ENCODE measurements at places on chromosomes 1 and 21.

DNA sequence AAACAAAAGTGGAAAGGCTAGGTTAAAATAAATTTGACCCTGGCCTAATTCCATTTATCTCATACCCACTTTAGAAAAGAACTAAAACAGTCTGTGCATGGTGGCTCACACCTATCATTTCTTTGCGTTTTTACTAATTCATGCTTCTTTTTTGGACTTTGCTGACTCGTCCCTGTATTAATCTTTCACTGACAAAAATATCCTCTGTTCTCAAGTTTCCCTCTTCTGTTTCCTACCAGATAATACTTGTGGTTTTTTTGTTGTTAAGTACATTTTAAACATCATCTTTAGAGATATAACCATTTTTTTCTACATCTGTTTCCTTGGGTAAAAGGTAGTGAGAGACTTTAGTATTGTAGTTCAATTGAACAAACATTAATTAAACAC, 11.5 kb downstream of the CNST start:
- DNase-seq = no peak

DNA sequence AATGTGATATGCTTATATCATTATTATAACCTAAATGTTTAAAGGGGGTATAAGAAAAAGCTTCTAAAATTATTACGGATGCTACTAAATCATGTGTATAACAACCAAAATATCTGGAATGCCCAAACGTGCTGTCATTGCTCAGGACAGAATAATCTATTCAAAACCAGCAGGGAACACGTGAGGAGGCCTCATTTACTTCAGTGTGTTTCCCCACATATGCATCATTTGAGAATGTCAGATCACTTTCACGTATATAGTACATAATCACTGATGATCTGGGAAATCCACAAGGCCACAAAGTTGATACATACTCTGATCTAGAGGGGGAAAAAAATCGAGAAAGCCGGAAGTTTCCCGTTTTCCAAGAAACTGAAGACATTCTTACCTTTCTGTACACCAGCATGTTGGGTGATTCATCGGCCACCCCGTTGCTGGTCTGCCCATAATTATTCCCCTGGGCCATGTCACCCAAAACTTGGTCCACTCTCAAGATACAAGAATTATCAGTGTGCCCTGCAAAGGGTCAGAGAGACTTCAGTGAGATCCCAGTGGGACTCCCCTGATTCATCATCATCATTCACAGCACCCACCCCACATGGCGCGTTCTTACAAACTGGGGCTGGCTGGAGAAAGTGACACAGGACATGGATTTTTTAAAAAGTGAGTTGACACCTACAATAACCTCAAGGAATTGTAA, 1.5 kb downstream of the RGS7 start:
- DNase-seq = no peak

DNA sequence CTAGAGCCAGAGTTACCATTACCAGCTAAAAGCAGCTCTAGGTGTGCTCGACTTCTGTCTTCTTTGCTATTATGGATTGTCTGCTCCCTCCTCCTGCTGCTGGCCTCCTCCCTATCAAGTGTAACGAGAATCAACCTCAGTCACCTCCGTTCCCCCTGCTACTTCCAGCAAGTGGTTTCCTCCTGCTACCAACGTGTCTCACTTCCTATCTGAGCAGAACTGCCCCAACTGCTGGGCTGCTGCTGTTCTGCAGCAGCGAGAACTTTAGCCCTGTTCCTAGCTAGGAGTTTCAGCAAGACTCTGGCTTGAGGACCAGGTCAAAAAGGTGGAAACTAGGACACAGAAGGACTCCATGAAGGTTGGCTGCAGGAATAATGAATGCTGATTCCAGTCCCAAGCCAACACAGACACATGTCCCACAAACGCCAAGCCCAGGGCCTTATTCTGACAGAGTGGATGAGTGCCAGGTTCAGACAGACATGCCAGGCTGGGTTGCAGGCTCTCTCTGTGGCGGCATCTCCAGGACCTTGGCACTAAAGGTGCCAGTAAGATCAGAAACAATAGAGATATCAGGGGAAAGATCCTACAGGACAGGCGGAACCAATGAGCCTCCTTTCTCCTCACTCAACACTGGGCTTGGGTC, 46.9 kb downstream of the CD34 start:
- DNase-seq = no peak

GRCh38 chr1:176338877-176339276, 124.1 kb upstream of the PAPPA2 start:
- no peak for DNase-seq

Data from kidney tubule cell (primary cell).